ENCODE measurements at places on chromosomes 5 and 9. TPM values are rescaled to one million over a fixed set of nuclear protein-coding genes. Genes with fewer than 3 reads are reported as not detected.

TMEM252 gene
- 1.0 TPM for polyA plus RNA-seq

GRCh38 chr5:139652788-139653241, 4.7 kb downstream of the CXXC5 start:
- no peak for DNase-seq

GRCh38 chr5:162052676-162053075, 14.9 kb upstream of the GABRG2 start:
- DNase-seq: no peak

FBXO10 gene
- polyA plus RNA-seq: 39.4 TPM

DNA sequence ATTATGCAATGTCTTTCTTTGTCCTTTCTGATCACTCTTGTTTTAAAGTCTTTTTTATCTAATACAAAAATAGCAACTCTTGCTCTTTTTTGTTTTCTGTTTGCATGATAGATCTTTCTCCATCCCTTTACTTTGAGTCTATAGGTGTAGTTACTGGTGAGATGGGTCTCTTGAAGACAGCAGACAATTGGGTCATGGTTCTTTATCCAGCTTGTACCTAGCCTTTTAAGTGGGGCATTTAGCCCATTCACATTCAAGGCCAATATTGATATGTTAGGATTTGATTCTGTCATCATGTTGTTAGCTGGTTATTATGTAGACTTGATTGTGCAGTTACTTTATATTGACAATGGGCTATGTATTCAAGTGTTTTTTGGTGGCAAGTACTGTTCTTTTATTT, 245.9 kb upstream of the TARS1 start:
- DNase-seq: no peak

PCDHA9 gene
- polyA plus RNA-seq: not detected

TSSK1B gene
- polyA plus RNA-seq: 0.13 TPM

- DNase-seq: no peak
Measured at GRCh38 chr9:17739022-17739421, 160.2 kb downstream of the SH3GL2 start.
